ENCODE measurements at places on chromosomes 1 and 21.

DNA sequence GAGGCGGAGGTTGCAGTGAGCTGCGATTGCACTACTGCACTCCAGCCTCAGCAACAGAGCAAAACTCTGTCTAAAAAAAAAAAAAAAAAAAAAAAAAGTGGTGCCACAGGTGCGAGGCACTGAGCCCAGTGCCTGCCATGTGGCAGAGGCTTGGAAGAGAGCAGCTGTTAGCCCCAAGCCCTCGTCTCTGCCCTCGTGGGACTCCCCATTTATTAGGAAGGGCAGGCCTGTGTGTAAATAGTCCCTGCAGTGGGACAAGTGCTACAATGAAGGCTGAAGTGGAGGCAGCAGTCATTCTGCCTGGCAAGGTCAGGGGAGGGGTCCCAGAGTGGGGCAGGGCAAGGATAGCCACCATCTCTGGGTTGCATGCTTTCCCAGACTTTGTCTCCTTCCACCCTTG, 6.5 kb downstream of the RPS6KA1 start:
- DNase-seq = no peak

GRCh38 chr1:162020150-162020549, 3.5 kb downstream of the OLFML2B start:
- no peak for DNase-seq

- no peak for DNase-seq
Measured at GRCh38 chr1:36807262-36807661, 227.1 kb downstream of the GRIK3 start.

DNA sequence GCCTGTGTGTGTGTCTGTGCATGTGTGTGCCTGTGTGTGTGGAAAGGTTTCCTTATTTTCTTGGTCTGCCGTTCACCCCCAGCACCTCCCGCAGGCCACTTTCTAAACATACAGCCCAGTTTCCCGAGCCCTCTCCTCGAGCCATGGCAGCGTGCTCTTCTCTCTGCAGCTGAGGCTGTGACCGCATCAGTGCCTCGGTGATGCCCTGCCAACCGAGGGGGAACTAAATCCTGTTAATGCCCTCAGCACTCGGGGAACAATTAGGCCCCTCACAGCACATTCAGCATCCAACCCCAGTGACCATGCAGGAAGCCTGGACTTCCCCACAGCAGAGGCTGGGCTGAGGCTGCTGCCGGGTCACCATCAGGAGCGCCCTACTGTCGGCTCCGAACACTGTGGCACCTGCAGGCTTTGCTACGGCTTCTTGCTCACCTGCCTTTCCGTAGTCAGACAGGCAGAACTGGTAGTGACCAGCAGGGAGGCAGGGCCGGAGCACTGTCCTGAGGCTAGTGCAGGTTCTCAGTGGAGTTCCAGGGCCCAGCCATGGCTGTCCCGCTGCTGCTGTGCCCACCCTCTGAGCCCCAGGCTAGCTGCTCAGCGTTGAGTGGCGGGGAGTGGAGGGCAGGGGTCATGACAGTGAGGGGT, 8.1 kb downstream of the GPR137B start:
- DNase-seq = no peak

DNA sequence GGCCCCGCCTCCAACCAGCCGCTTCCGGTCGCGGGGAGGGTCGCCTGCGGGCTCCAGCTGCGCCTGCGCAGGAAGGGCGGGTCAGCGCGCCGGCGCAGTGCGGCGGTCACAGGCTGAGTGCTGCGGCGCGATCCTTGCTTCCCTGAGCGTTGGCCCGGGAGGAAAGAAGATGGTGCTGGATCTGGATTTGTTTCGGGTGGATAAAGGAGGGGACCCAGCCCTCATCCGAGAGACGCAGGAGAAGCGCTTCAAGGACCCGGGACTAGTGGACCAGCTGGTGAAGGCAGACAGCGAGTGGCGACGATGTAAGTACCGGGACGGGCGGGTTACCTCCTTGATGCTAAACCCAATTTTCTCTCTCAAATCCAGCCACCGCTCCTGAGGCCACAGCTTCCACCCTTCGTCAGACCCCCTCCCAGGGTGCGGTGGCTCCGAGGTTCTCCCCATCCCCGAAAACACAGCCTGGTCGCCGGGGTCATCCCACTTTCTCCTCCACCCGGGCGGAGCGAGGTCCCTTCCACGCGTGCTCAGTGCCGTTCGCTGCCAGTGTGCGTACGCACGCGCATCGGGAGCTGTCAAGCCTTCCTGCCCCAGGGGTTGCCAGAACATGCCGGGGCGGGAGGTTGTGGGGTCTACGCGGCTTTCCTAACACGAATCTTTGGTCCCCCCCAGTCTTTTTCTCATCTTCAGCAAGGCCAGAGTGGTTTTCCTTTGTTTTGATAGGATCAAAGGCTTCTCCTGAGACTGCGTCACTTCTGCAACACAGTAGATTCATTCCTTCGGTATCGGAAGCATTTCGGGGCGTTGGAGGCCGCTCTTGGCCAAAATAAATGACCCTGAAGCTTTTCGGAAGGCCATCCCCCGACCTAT, at the start of gene SARS1:
Gene SARS1, plus strand, starts transcription at position 95 of the 870 bp plus-strand sequence. Its CDS starts 75 bp downstream, at position 170.
- peak; percentile 94 for DNase-seq

DNA sequence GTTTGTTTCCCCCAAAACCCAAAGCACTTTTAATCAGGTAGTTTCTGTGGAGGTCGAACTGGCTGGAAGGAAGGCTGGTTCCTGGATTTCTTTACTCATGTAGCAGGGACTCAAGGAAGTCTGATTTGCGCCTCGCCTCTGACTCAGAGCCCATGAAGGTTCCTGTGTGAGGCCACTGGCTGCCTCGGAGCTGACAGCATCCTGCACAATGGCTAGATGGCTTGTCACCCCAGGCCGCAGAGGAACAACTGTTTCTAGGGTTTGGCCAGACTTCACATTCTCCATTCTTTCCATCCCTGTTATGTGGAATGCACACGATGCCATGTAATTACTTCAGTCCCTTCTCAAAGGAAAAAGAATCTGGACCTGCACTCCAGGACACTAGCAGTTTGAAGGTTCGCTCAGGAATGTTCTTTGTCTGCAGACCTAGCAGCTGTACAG, 39.1 kb upstream of the PRSS38 start:
- no peak for DNase-seq

- DNase-seq = no peak
Measured at GRCh38 chr1:228305721-228306152, 97.9 kb downstream of the OBSCN start.

DNA sequence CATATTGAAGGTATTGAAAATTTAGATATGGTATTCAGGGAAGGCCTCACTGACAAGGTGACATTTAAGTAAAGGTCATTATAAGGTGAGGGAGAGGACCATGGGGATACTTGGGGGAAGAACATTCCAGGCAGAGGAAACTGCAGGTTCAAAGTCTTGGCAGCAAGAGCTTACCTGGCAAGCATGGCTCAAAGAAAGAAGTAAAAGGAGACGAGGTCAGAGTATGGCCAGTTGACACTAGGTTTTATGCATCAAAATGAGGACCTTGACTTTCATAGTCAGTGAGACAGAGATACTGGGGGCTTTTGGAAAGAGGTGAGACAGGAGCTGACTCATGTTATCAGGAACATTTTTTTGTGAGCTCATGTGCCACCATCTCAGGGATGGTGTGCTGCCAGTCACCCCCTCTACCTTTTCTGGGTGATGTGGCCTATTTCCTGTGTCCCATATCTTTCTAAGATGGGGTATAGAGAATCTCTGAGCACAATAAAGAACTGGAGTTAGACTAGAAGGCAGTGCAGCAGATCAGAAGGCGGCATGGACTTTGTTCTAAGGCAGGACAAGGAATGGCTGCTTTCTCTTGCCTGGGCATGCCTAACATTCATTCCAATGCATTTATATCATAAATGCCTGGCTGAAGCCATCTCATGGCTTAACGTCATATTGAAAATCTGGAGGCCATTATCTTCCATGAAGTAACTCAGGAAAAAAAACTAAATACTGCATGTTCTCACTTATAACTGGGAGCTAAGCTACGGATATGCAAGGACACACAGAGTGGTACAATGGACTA, 406.7 kb downstream of the NTNG1 start:
- DNase-seq = peak; percentile 55

GRCh38 chr1:240245629-240246020, 153.9 kb downstream of the FMN2 start:
- no peak for DNase-seq

DNA sequence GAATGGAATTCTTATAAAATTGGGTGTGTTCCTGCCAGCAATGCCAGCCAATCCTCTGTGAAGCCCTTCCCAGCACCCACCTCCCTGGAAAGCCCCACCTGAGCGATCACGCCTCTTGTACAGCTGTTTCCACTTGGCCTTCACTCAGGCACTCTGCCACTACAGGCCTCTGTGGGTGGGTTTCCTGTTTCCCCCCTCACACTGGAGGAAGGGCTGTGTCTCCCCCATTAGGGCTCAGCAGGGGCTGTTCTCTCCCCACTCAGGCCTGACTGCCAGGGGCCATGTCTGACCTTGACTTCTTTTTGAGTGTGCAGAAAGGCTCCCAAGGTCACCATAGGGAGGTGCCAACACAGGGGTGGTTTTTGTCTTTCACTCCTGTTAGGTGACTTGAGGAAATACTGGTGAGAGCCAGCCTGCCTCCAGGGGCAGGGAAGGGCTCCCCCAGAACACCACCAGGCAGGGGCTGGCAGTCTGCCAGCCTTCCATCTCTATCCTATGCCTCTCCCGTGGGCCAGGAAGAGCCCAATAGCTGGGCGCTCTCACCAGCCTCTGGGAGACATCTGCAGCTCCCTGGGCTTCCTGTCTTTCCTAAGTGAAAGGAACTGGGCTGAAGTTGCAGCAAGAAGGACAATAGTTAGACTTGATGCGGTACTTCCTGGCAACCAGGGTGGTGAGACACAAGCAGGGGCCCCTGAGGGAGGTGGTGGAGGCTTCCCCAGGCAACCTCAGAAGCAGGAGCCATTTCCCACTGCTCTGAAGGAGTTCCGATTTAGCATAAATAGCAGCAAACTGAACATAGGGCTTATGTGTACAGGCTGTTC, 49.1 kb downstream of the ELK4 start:
- no peak for DNase-seq

GRCh38 chr1:205225901-205226765, 1.6 kb upstream of the TMCC2 start:
- peak; percentile 56 for DNase-seq

DNA sequence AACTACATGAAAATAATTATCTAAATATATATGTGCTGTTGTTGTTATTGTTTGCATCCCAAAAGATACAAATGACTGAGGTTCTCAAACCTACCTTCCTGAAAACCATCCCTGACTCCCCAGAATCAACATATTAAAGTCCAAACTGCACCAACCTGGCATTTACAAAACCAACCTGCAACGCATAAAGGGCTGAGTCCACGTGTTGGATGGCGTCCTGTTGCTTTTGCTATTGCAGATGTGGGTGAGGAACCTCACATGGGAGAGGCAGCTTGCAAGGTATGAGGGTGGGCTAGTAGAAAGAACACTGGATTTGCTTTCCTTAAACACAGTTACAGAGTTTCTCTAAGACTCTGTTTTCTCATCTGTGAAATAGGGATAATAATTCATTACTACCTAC, 1.5 kb upstream of the C8B start:
- no peak for DNase-seq

DNA sequence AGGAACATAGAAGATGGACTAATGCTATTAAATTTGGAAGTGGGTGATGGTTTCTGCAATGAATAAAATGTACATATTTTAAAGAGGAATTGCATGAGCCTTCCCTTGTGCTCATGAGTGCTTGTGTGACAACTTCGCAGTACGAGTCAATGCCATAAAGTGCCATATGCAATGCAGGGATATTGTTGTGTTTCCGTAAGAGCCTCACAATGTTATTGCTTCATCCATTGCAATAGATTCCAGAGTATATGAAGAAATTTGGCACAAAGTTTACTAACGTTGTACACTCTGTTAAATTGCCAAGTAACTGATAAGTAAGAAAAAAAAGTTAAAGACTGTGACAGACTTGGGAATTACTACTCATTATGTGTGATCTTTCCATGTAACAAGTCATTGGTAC, 22.3 kb downstream of the BTG3 start:
- DNase-seq = no peak

DNA sequence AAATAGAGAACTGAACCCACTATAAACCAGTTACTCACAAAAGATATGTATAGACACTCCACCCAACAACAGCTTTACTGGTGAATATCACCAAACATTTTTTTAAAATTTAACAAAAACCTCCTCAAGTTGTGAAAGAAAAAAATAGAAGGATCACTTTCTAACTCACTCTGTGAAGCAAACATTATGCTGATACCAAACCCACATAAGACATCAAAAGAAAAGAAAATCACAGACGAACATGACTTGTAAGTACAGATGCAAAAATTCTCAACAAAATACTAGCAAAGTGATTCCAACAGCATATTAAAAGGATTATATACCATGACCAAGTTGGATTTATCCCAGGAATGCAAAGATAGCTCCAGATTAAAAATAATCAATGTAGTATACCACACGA, 5.3 kb upstream of the KRTAP10-12 start:
- no peak for DNase-seq

DNA sequence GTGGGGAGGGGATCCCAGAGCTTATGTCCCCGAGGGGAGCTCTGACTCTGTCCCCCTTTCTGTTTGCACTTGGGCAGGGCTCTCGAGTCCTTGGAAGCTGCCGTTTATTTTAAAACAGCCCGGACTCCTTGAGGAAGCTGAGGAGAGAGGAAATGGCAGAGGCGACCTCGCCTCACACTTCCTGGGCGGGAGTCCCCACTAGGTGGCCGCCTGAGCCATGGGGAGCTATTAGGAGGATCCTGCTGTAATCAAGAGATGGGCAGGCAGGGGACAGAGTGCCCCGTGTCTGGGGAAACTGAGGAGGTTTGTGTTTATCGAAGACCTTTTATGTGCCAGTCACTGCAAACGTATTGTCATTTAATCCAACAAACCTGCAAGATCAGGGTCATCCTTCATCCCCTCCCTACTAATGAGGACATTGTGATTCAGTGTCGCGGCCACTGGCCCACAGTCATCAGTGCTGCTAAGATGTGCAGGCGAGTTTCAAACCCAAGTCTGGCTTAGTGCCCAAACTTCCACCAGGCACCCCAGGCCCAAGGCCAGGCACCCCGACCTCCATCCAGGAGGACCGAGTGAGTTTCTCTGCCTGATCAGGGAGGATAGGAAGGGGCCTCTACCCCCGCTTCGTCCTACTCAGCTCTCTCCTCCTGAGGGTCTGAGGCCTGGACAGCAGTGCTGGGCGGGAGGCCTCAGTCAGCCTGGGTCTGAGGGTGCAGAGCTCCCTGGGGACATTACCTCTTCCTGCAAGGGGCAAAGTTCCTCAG, 316.9 kb upstream of the VAMP3 start:
- DNase-seq = peak; percentile 32

DNA sequence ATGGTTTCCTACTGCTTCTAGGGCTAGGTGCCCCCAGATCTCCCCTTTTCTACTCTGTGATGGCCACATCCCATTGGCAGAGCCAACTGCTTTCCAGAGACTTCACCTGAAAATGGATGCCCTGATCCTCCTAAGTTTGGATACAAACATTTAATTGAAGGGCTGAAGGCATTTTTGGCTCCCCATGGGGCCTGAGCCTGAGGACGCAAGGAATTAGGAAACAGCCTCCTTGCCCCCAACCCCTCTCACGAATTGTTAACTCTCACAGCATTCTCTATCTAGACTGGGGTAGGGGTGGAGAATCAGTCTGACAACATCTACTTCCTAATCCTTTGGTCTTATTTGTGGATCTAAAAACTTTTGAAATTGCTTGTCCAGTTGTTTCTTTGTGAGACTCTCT, 108.5 kb upstream of the KCNK2 start:
- no peak for DNase-seq

GRCh38 chr1:89894210-89895201, 73.7 kb downstream of the LRRC8D start:
- peak; percentile 29 for DNase-seq

GRCh38 chr1:202692959-202693555, 17.2 kb downstream of the SYT2 start:
- peak; percentile 90 for DNase-seq

- DNase-seq = no peak
Measured at GRCh38 chr21:34148419-34148804, 75.0 kb downstream of the MRPS6 start.

GRCh38 chr1:30023339-30024022, 699.9 kb downstream of the MATN1 start:
- no peak for DNase-seq

All from RWPE1 (cell line).